ENCODE measurements at places on chromosomes 13 and 19.

DNA sequence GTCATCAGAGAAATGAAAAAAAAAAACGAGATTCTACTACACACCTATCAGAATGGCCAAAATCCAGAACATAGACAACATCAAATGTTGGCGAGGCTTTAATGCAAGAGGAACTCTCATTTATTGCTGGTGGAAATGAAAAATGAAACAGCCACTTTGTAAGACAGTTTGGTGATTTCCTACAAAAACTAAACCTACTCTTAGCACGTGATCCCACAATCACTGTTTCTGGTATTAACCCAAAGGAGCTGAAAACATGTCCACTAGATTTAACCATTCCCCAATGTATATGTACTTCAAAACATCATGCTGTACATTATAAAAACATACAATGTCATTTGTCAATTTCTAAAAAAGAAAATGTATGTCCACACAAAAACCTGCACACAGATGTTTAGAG lies 13.0 kb downstream of the MYCBP2 start:
- no peak for DNase-seq

DNA sequence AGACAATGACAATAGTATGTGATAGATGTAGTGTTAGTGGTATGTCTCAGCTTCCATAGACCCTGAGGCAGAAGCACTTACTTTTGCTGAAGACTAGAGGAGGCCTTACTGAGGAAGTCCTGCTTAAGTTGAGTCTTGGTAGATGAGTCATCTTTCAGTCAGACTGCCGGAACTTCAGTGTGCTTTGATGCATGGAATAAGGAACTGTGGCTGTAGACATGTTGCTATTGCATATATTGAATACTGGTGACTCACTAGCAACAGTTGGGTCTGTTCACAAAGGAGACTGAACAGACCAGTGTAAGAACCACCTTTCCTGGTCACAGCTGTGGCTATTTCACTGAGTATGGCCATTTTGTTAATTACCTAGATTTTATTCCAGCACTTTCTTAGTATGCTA lies 1000.6 kb downstream of the OLFM4 start:
- DNase-seq = peak; percentile 99

- DNase-seq = no peak
Observed at GRCh38 chr19:42151782-42152684, 19.8 kb upstream of the POU2F2 start.

GRCh38 chr19:39645800-39646411 lies 9.8 kb upstream of the LGALS16 start:
- no peak for DNase-seq

GRCh38 chr19:29705706-29706105 lies 9.4 kb downstream of the C19orf12 start:
- DNase-seq = no peak

- no peak for DNase-seq
Observed at GRCh38 chr13:110897521-110897920, 17.3 kb downstream of the ANKRD10 start.

DNA sequence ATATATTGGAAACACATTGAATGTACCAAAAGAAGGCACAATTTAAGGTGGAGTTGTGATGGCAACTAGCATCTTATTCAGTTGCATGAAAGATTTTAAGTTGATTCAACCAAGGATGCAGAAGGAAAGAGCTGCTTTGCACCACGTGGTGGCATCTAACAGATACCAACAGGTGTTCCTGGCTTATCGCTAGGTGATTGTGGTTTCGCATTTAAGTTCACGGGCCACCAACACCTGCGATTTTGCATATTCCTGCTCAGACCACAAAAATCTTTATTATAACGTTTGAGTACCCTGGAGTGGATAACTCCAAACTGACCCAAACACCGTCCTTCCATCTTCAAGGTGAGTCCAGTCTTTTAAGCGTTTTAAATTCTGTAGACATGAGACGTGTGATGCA lies 45.3 kb downstream of the RGCC start:
- DNase-seq = no peak

GRCh38 chr19:16121967-16122366 lies 10.3 kb downstream of the RAB8A start:
- DNase-seq = no peak

- DNase-seq = no peak
Observed at GRCh38 chr13:99426426-99426825, 74.8 kb upstream of the TM9SF2 start.

GRCh38 chr19:7213628-7214323 lies 80.4 kb downstream of the INSR start:
- no peak for DNase-seq

- DNase-seq = no peak
Observed at GRCh38 chr19:2055931-2056836, 5.1 kb upstream of the MKNK2 start.

- no peak for DNase-seq
Observed at GRCh38 chr19:45179072-45179891, 698 bp downstream of the BLOC1S3 start.

GRCh38 chr19:17575871-17576757 lies 20.7 kb downstream of the COLGALT1 start:
- DNase-seq = no peak
